ENCODE measurements at places on chromosomes 5 and 9.
A peak's percentile ranks its signal among the peaks of the same experiment; 100 is the strongest.

DNA sequence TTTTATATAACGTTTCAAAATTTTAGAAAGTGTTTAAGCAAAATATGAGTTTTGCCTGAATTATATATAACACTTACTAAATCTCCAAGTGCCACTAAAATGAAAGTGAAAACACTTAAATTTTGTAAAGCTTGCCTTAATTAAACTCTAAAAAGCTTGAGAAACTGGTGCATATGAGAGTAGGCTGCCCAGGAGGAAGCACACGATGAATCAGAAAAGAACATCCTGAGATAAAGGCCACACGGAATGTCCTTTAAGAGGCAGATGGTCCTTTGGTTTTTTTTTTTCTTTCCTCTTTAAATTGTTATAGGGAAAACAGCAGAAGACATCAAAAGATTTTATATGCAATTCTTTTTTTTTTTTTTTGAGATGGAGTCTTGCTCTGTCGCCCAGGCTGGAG, 60.3 kb downstream of the HABP4 start:
- DNase-seq = no peak

- peak; percentile 24 for DNase-seq
These were observed 7.6 kb downstream of the CRAT start for GRCh38 chr9:129102791-129103594.

- DNase-seq = no peak
These were observed 216.7 kb downstream of the NFIB start for GRCh38 chr9:14097215-14097614.

DNA sequence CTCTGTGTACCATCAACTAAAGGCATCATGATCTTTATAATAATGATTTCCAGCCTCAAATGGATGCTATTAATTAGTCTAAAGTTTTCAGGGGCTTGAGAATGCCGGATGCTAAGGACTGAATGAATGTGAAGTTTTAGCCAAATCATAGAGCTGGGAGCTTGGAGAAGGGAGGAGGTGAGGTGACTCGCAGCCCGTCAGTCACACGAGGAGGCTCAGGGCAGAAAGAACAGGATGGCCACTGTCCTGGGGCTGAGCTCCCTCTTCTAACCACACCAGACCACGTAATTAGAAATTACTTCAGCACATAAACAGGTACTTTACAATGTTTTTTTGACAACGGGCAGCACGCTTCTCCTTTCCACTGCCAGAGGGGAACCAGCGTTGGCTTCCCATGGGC, 222.6 kb downstream of the NPR3 start:
- no peak for DNase-seq

- DNase-seq = no peak
These were observed 177.9 kb upstream of the KLF4 start for GRCh38 chr9:107667231-107668070.

- DNase-seq = no peak
These were observed 3.9 kb upstream of the ZCCHC9 start for GRCh38 chr5:81297531-81297930.
